ENCODE measurements at places on chromosomes 3 and 15. TPM values are rescaled to one million over a fixed set of nuclear protein-coding genes. Genes with fewer than 3 reads are reported as not detected.

The LMLN gene
- 5.1 TPM for total RNA-seq

DNA sequence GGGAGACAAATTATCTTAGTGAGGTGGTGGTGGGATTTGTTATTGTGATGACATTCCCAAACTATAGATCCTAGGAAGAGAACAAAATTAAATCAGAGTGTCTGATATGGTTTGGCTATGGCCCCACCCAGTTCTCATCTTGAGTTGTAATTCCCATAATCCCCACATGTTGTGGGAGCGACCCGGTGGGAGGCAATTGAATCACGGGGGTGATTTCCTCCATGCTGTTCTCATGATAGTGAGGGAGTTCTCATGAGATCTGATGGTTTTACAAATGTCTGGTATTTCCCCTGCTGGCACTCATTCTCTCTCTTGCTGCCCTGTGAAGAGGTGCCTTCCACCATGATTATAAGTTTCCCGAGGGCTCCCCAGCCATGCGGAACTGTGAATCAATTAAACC lies 62.0 kb downstream of the RPL22L1 start:
- no peaks in the 10 kb centered on the region for H3K27me3 ChIP-seq
- DNase-seq: no peak
- H3K36me3 ChIP-seq: no peaks in the 10 kb centered on the region
- H3K27ac ChIP-seq: no peak overlapping the region
- no peaks in the 10 kb centered on the region for H3K4me1 ChIP-seq

GRCh38 chr15:101841656-101842055 lies 29.7 kb downstream of the OR4F15 start:
- no peak overlapping the region for H3K27ac ChIP-seq
- no peaks in the 10 kb centered on the region for H3K27me3 ChIP-seq
- no peak overlapping the region for H3K4me3 ChIP-seq
- no peaks in the 10 kb centered on the region for H3K4me1 ChIP-seq

DNA sequence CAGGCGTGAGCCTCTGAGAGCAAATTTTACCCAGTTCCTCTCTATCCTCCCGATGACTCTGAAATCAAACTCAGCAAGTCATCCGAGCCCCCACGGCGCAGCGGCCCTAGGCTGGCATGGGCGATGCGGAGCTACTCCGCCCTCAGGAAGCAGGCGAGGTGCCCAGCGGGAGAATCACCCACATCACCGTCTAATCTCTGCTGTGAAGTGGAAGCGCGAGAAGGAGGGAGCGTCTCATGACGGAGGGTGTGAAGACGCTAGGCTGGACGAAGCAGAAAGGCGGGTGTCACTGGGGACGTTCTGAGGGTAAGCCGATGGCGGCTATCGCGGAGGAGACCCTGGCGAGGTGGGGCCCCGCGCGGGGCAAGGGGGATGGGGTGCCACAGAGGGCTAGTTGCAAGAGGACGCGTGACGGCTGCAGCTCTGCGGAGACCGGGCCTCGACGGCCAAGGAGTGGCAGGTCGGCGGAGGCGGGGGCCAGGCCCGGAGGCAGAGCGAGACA lies 9.1 kb upstream of the GNAI2 start:
- DNase-seq: no peak
- H3K4me1 ChIP-seq: peaks cover 7% of the 10 kb centered on the region
- no peaks in the 10 kb centered on the region for H3K36me3 ChIP-seq
- H3K27me3 ChIP-seq: no peaks in the 10 kb centered on the region

The ARGFX gene
- not detected for total RNA-seq

The MYL3 gene
- not detected for total RNA-seq

The CDCP1 gene
- 8.9 TPM for total RNA-seq

DNA sequence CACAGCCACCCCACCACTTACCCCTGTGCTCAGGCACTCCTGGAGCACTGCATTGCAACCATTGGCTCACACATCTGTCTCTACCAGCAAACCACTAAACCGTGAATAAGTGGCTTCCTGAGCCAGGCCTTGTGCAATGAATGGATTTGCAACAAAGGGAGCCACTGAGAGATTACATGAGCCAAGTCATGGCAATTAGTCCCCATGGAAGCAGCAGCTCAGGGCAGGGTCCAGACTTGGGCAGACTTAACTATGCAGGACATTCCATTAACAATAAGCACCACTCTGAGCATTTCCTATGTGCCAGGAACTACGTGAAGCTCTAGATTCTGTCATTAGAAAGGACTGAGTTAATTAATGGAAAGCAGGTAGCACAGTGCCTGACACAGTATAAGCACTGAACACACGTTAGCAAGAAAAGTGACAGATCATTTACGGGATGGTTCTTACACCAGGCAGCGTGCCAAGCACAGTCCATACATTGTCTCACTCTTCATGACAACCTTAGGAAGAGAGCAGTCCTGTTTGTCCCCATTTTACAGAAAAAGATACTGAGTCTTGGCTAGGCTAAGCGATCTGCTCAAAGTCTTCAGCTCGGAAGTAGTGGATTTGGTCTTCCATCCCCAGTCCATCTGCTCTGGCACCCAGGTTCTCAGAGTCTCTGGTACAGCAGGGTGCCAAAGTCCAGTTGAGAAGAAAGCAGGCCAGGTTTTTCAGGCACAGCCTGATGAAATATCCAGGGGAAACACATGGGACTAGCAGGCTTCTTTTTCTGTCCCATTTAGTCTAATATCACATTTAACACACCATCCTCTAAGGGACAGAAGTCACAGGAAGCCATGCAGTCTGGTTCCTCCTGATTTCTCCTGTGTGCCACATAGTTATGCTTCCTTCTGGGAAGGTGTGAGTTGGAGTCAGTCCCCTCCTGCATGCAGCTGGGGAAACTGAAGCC lies 44.1 kb downstream of the LIPC start:
- H3K4me3 ChIP-seq: no peak overlapping the region
- no peak overlapping the region for H3K27ac ChIP-seq
- no peaks in the 10 kb centered on the region for H3K27me3 ChIP-seq
- H3K36me3 ChIP-seq: no peaks in the 10 kb centered on the region
- peaks cover 12% of the 10 kb centered on the region for H3K4me1 ChIP-seq

DNA sequence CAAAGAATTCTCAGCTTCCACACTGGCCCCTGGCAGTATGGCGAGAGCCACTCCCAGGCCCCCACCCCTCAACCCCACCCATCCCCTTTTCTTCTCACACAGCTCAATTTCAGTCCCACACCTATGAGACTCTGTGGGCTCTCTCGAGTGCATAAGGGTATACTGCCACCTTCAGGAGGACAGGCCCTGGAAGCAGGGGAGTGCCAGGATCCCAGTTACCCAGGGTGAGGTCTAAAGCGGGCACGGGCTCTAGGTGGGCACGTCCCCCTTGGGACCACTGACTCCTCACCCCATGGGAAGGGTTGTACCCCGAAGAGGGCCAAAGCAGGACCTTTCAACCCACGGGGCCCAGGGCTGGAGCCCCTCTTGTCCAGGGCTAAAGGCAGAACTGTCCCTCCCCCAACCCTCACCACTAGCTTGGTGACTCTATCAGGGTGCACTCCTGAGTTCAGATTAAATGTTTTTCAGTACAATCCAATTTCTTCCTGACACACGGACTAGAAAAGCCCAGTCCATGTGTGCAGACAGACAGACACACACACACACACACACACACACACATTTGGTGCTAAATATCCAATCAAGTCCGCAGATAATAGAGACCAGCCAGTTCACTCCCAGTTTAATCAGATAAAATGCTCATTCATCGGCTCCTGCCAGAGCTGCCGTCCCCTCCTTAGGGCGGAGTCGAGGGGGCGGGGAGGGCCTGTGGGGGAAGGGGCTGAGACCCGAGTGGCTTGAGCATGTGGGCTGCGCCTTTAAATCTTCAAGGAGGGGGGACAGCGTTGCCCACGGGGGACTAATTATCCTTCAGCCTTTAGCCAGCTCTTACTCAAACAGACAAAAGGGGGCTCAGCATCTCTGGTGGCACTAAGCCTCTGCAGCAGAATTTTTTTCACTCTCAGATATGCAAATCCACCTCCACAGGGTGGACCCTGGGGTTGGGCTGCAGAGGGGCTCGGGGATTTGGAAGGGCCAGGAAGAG lies 59.3 kb downstream of the CYP11A1 start:
- H3K27me3 ChIP-seq: peaks cover 7% of the 10 kb centered on the region
- H3K36me3 ChIP-seq: no peaks in the 10 kb centered on the region
- H3K4me1 ChIP-seq: no peaks in the 10 kb centered on the region
- peak; percentile 41 for DNase-seq

DNA sequence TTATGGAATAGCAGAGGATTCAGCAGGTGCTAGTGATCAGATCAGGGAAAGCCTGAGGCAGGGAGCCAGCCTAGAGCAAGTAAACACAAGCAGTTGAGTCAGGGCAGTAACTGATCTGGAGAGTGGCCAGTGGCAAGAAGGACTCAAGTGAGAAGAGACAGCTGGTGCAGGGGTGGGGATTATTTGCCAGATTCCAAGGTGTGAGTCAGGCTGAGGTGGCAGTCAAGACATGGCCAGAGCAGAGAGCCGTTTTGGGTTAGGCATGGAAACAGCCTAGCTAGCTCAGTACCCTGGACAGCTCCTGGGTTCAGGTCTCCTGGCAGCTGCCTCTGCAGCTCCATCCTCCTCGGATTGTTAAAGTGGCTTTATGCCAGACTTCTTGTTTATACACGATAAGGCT lies 281.9 kb upstream of the ONECUT1 start:
- H3K36me3 ChIP-seq: no peaks in the 10 kb centered on the region
- no peaks in the 10 kb centered on the region for H3K4me1 ChIP-seq
- no peak overlapping the region for H3K27ac ChIP-seq
- H3K27me3 ChIP-seq: no peaks in the 10 kb centered on the region
